ENCODE measurements at places on chromosomes 2 and 18.

GRCh38 chr2:148590612-148591011 is 53.9 kb upstream of the EPC2 start:
- DNase-seq, result no peak

- no peak for DNase-seq
Measured at GRCh38 chr2:79910643-79911042, 393.9 kb downstream of the LRRTM1 start.

DNA sequence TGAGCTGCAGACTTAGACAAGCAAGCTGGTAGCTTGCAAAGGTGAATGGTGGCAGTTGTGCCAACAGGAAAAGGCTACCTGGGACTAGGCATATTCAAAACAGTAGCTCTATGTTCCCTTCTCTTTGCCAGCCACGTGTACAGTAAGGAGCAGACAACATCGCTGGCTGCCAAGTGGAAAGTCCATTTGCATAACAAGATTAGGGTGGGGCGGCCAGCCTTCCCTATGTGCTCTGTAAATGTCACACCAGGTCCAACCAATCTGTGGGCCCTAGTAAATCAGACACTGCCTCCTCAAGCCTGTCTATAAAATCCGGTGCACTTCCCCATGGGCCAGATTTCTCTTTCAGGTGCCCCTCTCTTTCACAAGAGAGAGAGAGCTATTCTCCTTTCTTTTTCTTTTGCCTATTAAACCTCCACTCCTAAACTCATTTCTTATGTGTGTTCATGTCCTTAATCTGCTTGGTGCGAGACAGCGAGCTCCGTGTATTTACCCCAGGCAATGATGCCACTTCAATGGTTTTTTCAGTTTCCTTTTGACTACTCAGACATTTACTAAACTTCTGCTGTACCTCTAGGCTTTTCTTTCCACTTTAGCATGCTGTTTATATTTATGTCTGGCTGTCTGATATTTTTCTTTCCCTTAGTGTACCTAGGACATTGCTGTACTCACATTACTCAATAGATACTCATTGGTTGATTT is 297.4 kb upstream of the GCFC2 start:
- no peak for DNase-seq

DNA sequence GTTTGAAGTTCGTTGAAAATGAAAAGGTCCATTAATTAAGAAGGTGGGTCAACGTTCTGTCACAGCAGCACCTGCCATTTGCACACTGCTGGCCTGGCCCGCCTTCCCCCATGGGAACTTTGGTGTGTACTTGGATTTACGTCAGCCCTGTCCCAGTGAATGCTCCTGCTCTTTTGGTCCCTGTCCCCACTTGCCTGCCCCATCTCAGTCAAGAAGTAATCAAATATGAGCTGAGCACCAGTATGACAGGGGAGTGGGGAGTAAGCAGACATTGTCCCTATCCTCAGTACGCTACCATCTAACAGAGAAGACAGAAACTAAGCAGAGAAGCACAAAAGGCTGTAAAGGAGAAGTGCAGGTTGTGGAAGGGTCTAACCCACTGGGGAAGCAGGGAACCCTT is 65.1 kb downstream of the SLC4A3 start:
- DNase-seq, result no peak

- DNase-seq, result no peak
Measured at GRCh38 chr2:168524005-168524404, 67.9 kb downstream of the CERS6 start.

DNA sequence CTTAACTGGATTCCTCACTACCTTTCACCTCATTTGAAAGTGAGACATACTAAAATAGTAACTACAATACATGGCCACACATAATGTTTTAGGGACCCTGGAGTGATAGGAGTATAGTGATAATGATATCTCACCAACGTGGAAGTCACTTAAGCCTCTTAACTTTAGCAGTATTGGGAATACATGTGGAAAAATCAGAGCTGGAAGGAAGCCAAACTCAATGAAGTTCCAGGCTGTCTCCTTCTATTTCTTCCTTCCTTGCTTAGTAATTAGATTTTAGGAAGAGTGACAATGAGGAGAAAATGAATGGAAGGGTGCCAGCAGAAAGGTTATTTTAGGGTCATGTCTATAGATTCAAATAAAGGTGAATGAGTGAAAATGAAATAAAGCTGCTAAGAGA is 387.3 kb downstream of the PLCL1 start:
- no peak for DNase-seq

- DNase-seq, result no peak
Measured at GRCh38 chr2:163490281-163490680, 245.5 kb downstream of the FIGN start.

Measured in stimulated activated naive CD8-positive, alpha-beta T cell treated with anti-CD3 and anti-CD28 coated beads, Interleukin-15, amount 100 ng/mL, for 72 hours (primary cell).